HTR-8/SVneo (cell line): ENCODE measurements at places on chromosomes 4 and X.

DNA sequence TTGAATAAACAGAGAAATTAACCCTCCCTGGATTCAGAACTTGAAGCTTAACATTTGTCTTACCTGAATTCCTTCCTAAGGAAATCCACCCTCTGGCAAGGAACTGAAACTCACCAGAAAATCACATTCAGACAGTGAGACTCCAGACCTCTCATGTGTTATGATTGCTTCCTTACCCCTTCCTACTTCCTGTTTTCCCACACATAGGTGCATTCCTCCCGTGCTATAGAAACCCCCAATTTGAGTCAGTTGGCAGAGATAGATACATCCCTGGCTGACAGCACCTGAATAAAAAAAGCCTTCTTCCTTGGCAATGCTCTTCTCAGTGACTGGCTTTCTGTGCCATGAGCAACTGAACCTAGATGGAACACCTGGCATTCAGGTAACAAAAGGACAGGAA, 157.0 kb upstream of the SMIM31 start:
- no peak for DNase-seq

DNA sequence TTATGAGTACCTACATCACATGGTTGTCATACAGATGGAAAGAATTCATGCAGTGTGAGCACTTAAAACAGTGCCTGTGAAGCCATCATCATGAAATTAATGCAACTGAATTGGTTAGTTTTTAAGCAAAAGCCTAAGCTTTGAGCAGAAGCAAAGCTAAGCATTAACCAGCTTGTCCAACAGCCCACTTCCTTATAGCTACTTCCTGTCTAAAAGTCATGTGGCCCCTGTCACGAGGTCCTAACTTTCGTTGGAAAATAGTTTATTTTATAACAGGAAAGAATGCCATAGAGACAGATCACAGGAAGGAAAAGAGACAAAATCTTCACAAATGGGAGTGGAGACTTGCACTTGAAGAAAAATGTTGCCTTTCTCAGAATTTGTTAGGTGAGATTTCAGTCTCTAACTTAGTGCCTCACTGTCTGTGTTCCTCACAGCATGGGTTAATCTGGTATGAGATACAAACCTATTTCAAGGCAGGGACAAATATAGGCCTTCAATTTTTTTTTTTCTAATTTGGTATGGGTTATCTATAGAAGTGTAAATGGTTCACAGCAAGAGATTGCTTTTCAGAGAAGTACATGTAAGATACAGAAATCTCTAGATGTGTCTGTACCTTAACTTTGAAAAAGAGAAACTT, 27.7 kb upstream of the VCX start:
- no peak for DNase-seq

GRCh38 chrX:139933904-139934303, 1.1 kb upstream of the ATP11C start:
- no peak for DNase-seq

DNA sequence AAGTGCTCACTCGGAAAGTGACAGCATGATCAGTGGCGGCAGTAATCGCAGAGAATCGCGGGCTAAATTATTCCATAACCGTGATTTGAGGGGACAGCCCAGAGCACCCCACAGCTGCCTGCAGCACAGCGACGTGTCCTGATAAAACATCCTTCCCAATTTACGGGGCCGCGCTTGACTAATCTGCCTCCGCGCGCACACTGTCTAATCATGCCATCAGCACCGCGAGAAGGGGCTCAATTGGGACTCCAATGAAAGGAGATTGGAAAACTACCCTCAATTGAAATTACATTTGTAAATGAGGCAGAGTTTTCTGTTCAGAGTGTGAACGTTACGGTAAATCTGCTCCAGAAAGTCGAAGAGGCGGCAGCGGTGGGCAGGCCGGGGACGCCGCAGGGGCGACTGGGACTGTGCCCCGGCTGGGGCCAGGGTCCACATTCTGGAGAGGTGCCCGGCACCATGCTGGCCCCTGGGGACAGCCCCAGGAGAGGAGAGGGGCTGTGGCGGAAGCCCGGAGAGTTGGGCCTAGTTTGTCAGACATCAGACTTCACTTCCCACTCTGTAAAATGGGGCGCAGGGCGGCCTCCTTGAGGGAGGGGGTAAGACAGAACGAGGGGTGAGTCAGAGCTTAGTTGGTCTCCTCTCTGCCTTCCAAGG, 107.7 kb downstream of the FAM53A start:
- DNase-seq: no peak

GRCh38 chrX:154459832-154460231, 1.8 kb downstream of the PLXNA3 start:
- no peak for DNase-seq
